ENCODE measurements at places on chromosomes 13 and 19.

DNA sequence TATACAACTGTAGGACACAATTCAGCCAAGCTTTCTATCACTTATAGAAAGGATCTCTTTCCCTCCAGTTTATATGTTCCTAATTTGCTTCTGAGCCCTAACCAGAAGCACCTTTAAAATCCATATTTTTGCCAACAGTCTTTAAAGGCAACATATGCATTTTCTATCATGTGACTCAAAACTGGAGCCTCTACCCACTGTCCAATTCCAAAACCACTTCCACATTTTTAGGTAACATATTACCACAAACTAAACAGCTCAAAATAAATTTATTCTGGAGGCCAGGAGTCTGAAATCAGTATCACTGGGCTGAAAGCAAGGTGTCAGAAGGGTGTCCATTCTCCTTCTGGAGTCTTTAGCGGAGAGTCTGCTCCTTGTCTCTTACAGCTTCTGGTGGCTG lies 15.9 kb upstream of the EFNB2 start:
- DNase-seq = no peak

DNA sequence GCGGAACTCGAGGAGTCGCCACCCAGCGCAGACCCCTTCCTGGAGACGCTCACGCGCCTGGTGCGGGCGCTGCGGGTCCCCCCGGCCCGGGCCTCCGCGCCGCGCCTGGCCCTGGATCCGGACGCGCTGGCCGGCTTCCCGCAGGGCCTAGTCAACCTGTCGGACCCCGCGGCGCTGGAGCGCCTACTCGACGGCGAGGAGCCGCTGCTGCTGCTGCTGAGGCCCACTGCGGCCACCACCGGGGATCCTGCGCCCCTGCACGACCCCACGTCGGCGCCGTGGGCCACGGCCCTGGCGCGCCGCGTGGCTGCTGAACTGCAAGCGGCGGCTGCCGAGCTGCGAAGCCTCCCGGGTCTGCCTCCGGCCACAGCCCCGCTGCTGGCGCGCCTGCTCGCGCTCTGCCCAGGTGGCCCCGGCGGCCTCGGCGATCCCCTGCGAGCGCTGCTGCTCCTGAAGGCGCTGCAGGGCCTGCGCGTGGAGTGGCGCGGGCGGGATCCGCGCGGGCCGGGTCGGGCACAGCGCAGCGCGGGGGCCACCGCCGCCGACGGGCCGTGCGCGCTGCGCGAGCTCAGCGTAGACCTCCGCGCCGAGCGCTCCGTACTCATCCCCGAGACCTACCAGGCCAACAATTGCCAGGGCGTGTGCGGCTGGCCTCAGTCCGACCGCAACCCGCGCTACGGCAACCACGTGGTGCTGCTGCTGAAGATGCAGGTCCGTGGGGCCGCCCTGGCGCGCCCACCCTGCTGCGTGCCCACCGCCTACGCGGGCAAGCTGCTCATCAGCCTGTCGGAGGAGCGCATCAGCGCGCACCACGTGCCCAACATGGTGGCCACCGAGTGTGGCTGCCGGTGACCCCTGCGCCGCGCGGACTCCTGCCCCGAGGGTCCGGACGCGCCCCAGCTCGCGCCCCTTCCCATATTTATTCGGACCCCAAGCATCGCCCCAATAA lies 2.3 kb downstream of the AMH start:
- no peak for DNase-seq

GRCh38 chr13:99916366-99917103 lies 55.0 kb downstream of the ZIC5 start:
- peak; percentile 63 for DNase-seq

- no peak for DNase-seq
These were observed 15.2 kb upstream of the F7 start for GRCh38 chr13:113090415-113090770.

GRCh38 chr19:29520390-29520789 lies 5.4 kb upstream of the VSTM2B start:
- DNase-seq = no peak

- DNase-seq = no peak
These were observed 3.3 kb downstream of the BCAM start for GRCh38 chr19:44812142-44812718.

- DNase-seq = no peak
These were observed 152.3 kb downstream of the DLEU7 start for GRCh38 chr13:50691176-50691680.

GRCh38 chr13:21344662-21345176 lies 114.4 kb downstream of the ZDHHC20 start:
- DNase-seq = no peak

DNA sequence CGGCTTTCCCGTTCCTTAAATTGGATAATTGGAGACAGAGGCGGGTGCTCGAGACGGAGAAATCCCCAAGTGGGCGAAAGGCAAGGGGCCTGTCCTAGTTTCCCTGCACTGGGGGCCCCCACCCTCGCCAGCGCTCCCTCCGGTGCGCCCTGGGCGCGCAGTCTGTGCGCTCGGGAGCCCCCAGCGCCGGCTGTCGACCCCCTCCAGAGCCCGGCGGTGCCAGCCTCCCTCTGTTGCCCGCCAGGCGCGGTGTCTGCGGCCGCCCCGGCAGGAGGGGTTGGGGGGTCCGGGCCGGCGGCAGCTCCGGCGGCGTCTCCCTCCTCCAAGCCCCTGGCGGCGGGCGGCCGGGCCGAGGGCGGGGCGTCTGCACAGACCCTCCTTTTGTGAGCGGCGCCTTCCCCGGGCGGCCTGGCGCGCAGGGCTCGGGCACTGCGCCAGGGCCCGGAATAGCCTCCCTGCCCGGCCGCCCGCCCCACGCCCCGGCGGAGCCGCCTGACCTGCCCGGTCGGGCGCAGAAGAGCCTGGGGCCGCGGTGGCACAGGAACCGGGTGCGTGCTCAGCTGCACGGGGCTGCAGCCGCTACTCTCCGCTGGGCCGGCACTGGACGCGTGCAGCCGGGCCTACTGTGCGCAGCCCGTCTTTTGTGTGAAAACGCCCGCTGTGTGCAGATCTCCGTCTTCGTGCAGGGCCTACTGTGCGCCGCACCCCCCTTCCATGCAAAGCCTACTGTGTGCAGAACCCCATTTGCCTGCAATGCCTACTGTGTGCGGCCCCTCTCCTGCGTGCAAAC lies 13.2 kb downstream of the GADD45B start:
- DNase-seq = no peak

GRCh38 chr13:41312176-41312500 lies 1.1 kb downstream of the NAA16 start:
- no peak for DNase-seq

- DNase-seq = no peak
These were observed 27.2 kb upstream of the ZDHHC20 start for GRCh38 chr13:21486322-21486721.

DNA sequence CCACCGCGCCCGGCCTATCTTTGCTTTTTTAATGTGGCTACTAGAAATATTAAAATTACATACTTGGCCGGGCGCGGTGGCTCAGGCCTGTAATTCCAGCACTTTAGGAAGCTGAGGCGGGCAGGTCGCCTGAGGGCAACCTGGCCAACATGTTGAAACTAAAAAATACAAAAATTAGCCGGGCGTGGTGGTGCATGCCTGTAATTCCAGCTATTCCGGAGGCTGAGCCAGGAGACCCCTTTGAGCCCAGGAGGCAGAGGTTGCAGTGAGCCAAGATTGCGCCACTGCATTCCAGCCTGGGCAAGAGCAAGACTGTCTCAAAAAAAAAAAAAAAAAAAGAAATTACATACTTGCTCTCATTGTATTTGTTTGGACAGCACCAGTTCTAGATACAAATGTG lies 34.8 kb upstream of the DPRX start:
- no peak for DNase-seq

DNA sequence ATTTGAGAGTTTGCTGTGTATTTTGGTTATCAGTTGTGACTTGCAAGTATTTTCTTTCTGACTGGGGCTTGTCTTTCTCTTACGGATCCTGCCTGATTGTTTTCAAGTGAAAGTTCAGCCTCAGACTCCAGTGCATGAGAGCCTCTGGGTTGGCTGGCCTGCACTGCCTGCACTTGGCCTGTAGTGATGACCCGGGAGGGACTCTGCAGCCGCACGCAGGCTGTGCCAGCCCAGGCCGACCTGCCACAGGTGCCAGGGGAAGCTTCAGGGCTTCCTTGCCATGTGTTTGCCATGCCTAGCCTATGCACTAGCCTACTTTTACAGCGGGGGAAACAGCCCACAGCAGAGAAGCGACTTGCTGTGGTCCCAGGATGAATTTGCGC lies 77.0 kb downstream of the KDM4B start:
- no peak for DNase-seq

DNA sequence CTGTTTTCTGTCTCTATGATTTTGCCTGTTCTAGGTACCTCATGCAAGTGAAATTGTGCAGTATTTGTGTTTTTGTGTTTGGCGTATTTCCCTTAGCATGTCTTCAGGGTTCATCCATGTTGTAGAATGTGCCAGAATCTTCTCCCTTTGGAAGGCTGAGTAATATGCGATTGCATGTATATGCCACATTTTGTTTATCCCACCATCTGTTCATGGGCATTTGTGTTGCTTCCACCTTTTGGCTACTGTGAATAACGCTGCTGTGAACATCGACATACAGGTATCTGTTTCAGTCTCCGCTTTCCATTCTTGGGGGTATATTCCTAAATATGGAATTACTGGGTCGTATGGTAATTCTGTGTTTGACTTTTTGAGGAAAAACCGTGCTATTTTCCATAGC lies 190.0 kb downstream of the ATP8A2 start:
- DNase-seq = no peak

DNA sequence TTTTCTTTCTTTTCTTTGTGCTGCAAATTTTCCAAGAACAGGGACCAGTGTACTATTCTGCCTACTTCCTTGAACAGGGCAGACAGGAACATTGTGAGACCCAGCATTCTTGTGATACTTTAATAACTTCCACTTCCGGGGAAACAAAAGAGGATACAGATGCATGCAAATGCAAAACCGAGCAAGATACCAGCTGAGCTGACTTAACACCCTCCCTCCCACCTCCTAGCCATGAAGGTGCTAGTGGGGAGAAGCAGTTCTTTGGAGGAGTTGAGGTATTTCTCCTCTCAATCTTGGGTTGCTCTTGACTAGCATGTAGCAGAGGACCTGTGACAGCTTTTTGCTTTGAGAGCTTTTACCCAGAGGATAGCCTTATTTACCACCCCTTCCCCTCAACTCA lies 111.2 kb downstream of the KLF5 start:
- DNase-seq = no peak

DNA sequence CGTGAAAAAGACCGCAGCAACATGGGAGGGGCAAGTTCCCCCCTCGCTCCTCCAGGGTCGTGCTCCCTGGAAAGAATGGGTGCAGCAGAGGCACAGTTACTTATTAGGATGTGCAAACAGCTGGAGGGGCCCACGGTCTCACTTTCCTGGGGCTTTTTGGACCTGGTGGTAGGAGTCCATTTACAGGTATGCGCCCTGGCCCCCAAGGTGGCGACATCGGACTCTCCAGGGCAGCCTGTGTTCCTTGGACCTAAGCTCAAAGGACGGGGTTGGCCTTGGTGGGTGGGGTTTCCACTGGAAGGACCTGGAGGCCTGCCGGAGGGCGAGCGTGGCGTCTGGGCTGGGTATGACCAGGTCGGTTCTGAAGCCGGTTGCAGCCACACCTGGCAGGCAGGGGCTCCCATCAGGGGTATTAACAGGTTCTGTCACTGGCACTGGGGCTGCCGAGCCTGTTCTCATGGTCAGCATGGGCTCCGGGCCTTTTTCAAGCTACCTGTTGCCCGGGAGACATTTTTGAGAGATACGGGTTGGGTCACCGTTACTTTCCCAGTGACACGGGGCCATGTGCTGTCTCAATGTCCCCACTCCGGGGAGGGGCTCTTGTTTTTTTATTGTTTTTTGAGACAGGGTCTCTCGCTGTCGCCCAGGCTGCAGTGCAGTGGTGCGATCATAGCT lies 5.9 kb downstream of the ZFR2 start:
- no peak for DNase-seq

GRCh38 chr19:53394522-53394973 lies 401 bp upstream of the ZNF765 start:
- no peak for DNase-seq

GRCh38 chr19:20235156-20235555 lies 68.1 kb downstream of the ZNF486 start:
- no peak for DNase-seq

- no peak for DNase-seq
These were observed 35.4 kb downstream of the ANKRD10 start for GRCh38 chr13:110879482-110879881.

GRCh38 chr19:44745341-44745831 lies 3.1 kb upstream of the BCL3 start:
- no peak for DNase-seq

DNA sequence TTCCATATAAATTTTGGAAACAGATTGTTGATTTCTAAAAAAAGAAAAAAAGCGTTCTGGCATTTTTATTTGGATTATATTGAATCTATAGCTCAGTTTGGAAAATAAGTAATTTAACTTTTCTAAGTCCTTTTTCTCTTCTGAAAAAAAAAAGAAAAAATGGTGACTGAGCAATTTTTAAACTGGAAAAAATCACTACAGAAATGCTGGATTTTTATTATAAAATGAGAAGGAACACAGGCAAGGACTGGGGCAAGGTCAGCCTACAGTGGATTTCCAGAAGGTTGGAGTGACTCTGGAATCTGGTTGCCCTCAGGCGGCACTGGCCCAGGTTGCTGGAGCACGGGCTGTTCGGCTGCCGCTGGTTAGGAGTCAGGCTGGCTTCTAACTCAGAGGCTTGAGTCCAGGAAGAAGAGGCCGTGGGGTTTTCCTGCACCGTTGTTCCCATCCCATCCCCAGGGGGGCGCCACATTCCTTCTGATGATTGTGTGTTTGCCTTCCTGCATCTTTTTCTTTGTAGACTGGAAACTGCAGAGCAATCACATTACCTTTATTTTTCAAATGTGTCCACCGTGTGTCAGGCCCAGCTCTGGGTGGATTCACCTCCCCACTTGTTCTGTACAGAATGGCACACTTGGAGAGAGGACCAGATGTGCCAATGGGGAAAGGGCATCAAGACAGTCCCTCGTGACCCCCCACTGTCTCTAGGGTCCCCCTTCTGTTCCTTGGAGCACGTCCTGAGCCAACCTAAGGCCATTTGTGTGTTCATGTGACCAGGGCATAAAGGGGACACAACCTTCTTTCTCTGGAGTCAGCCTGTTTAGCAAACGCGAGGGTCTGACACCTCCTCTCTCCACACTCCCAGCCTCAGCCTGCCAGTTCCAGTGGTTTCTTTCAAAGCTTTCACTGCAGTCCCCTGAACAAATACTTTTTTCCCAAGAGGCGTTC lies 44.5 kb upstream of the GTF3A start:
- DNase-seq = peak; percentile 64

- no peak for DNase-seq
These were observed 844.9 kb downstream of the OLFM4 start for GRCh38 chr13:53873558-53873957.

DNA sequence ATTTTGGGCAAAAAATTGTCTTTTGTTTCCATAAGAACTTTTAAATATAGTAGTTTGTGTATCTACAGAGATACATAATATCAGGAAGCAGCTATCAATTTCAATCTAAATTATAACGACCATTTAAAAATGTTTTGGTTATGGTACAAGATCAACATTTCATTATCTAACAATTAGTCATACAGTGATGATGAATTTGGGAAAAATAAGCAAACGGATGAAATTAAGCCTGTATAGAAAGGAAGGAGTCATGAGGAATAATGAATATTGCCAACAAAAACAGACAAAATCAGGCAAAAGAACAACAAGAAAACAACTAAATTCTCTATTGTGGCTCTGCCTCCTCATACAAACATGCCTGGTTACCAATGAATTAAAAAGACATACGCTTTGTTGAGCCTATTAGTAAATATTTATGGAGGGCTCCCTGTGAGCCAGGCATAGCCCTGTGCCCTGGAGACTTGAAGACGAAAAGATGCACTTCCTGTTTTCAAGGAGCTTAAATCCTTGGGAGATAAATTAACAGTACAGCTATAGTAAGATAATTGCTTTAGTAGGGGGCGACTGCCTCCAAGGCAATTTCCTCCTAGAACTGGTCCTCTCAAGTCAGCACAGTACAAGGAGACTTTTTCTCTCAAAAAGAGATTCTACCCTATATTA lies 73.0 kb downstream of the NALCN start:
- no peak for DNase-seq

All from NCI-H1694 (cell line).